ENCODE measurements at places on chromosomes 2 and 18. TPM values are rescaled to one million over a fixed set of nuclear protein-coding genes. Genes with fewer than 3 reads are reported as not detected.

DNA sequence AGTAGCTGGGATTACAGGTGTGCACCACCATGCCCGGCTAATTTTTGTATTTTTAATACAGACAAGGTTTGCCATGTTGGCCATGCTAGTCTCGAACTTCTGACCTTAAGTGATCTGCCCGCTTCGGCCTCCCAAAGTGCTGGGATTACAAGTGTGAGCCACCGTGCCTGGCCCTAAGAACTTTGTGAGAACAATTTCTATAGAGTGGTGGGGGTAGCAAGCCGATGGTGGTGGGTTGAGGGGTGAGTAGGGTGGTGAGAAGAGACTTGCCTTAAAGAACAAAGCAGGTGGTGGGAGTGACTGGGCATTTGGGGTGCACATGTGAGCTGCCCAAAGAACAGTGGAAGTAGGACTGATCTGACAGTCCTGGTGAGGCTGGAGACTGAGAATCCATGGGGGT lies 76.0 kb upstream of the ASB18 start:
- ATAC-seq = no peak

DNA sequence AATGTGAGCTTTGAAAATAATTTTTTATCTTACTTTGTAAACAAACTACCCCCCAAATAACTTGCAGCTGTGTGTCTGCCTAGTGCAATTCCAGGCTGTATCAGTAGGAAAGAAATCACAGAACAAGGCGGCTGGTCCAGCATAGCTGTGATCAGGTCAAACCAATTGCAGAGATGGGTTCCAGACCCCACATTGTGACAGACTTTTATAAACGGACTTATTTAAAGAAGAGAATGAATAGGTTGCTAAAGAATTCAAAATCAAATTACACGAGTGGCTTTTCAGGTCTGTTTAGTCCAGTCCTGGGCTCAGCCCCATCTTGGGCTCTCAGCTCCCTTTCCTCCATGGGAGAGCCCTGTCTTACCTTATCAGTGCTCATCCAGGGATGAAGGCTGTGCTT lies 11.1 kb downstream of the BMP10 start:
- ATAC-seq = no peak

DNA sequence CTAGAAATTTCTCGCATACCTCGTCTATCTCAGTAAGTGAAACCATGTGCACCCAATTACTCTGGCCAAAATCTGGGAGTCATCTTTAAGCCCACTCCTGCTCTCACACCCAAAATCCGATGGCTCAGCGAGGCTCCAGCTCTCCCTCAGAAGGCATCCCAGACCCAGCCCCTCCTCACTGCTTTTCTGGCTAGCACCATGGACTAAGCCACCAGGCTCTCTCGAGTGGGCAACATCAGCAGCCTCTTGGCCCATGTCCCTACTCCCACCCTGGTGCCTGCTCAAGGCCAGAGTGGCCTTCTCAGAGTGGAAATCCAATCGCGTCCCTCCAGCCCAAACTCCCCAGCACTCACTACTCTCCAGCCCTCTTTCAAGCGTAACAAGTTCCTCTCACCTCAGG lies 27.2 kb downstream of the TNS1 start:
- ATAC-seq = no peak

DNA sequence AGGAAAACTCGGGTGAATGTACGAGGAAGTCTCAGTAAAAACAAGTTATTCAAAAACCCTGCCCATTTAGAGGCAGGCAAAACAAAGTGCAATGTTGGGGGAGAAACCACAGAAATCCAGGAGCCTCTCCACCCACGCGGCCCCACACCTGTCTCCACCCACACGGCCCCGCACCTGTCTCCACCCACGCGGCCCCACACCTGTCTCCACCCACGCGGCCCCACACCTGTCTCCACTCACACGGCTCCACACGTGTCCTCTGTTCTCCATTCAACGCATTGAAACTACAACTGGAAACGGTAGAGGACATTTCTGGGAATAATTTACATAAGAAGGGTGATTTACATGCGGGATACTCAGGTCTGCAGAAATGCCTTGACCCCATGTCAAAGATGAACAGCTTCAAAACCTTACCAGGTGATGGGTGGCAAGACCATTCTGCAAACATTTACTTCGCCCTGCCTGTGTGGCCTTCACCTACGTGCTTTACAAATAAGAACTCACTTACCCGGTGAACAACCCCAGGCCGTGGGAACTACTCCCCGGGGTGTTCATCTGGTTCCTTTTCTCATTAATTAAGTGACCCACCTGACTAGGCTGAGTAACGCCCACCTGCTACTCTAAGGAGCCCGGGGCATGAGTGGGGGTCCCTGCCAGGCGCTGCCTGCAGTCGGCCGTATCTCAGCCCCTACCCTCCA lies 100.4 kb downstream of the EIPR1 start:
- peak; percentile 32 for ATAC-seq

DNA sequence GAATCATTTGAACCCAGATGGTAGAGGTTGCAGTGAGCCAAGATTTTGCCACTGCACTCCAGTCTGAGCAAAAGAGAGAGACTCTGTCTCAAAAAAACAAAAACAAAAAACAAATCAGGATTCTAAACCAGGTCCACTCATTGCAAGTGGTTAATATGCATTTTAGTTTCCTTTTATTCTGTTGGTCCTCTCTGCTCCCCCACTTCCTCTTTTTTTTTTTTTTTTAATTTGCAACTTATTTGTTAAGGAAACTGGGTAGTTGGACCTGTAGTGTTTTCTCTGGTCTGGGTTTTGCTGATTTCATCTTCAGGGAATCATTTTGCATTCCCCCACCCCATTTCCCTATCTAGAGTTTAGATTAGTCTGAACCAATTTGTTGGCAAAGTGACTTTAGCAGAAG lies 14.0 kb downstream of the FER1L5 start:
- no peak for ATAC-seq

DNA sequence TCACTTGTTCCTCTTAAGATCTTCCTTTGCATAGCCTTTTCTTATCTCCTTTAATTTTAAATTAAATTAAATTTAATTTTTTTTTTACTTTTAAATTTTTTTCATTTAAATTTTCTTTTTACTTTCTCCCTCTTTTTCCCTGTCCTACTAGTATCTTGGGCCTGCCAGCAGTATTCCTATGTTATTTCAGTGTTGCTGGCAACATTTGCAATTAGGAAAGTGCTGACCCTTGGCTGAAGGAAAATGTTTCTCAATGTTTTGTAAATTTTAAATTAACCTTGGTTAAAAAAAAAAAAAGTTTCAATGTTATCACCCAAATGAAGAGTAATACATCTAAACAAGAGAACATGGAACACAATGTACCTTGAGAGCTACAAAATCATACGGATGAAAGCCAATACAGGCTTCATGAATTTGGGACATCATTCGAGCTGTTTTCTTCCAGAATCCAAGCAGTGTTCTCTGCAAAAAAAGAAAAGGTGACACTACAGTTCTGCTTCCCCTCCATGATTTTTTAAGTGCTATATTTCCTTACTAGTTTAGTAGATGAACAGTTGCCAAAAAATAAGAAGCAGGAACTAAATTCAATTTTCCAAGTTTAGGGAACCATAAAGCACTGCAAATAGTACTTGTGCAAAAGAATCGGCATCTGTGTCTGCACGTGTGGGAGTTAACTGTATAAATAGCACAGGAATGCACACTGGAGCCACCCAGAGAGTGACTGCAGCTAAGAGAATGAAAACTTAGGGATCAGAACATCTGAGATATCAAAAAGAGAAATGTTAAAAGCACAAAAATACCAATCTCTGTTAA lies 55.8 kb downstream of the ICA1L start:
- ATAC-seq = no peak

DNA sequence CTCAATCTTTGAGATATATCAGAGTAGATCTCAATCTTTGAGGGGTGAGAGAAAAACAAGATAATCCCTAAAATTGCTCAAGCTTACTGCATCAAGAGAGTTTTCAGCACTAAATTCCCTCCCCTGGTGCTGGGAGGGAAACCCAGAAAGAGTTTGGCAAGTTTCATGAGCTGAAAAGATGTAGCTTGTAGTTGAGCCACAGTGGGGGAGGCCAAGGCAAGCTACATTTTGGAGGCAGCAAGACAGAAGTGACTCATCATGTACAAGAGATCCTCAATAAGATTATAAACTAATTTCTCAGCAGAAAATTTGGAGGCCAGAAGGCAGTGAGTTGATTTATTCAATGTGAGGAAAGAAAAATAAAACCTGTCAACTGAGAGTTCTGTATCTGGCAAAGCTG lies 308.2 kb downstream of the PIEZO2 start:
- ATAC-seq = no peak

GRCh38 chr2:43174368-43174916 lies 52.0 kb downstream of the ZFP36L2 start:
- no peak for ATAC-seq

DNA sequence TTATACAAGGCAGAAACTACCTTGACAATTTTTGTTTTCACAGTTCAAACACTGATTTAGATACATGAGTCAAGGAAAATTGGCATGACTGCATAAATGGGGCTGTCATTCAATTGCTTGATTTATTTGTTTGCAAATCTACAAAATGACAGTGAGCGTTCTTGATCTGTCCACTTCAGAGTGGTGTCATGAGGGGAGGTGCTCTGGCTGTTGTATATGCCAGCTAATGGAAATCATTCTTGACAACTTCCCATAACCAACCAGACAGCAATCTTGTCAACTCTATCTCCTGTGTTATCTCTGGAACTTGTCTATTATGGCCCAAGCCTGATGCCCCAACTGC lies 120.6 kb upstream of the UGP2 start:
- no peak for ATAC-seq

- no peak for ATAC-seq
Observed at GRCh38 chr2:228629251-228629650, 447.8 kb upstream of the SPHKAP start.

- ATAC-seq = no peak
Observed at GRCh38 chr18:61820882-61821281, 71.9 kb downstream of the RNF152 start.

DNA sequence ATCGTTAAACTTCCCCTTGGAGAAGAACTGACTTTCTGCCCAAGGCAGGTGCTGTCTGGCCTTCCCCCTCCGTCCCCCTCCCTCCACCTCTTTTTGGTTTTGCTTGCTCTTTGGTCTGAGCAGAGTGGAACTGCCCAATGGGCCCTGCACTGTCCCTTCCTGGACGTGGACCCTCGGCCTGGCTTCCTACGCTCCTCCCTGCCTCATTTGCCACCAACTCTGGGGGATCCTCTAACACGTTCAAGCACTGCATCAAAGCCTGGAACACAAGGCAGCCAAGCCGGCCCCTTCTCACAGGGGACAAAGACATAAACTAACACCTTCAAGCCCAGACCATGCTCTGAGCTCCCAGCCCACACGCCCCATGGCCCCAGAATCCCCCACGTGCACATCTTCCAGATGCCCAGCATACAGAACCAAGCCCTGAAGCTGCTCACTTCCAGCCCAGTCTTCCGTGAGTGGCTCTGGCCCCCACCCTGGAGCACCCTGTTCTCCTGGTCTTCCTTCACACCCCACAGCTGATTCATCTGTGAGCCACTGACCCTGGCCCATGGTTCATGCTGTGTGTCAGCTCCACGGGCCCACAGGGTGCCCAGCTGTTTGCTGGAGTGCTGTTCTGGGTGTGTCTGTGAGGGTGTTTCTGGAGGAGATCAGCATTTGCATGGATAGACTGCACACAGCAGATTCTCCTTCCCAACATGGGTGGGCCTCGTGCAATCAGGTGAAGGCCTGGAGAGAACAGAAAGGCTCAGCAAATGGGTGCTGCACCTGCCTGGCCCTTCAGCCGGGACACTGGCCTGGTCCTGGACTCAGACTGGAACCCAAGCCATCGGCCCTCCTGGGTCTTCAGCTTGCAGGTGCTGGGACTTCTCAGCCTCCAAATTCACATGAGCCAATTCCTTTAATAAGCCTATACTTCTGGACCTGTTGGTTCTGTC lies 247.1 kb upstream of the SALL3 start:
- ATAC-seq = no peak

DNA sequence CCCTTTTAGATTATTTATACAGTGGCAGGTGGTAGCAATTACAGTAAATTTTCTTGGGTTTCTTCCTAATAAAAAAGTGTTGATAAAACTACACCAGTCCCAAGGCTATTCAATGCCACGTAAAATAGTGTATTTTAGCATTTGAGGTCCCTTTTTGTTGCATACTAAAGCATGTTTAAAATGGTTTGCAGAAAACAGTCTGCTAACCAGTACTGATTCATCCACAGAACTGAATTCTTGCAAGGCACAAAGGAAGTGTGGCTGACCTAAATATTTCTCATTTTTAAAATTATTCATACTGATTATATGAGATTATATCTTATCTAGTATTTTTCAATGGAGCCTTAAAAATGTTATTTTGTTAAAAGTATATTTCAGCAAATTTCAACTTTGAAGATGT lies 98.1 kb downstream of the SMAD2 start:
- no peak for ATAC-seq

DNA sequence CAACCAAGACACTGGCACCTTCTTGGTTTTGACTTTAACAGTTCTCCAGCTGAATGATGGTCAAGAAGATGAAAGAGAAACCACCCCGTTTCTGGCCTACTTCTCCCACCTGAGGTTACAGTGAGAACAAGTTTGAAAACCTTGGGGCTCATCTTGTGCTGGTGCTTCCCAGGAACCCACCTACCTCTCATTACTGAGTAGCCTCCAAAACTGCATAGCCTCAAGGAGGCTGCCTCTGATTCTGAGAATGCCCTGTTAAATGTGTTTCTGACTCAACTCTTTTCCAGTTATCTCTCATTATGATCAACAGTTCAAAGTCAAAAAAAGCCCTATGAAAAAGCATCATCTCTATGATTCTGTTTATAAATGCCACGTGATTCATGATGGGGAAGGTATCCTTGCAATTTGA lies 121.9 kb downstream of the CACNB4 start:
- no peak for ATAC-seq

DNA sequence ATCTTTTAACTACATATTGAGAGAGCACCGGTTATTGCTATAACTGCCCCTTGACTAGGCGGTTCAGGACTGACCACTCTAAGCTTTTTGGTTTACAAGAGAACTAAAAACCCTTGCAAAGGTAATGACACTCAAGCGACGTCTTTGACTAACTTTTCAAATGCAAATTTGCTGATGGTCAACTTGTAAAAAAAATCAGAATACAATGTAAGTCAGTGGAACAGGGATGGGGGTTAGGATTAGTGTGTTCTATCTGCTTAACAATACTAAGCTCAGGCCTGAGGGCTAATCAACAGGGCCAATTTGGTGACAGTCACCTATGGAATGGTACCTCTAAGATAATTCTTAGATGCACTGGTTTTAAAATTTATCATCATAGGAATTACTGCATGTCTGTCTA lies 57.1 kb downstream of the ZAP70 start:
- ATAC-seq = no peak

- no peak for ATAC-seq
Observed at GRCh38 chr2:11096591-11096990, 58.7 kb upstream of the SLC66A3 start.

- ATAC-seq = peak; percentile 67
Observed at GRCh38 chr2:237540823-237541222, 25.6 kb upstream of the PRLH start.

GRCh38 chr2:80073134-80073561 lies 231.4 kb downstream of the LRRTM1 start:
- peak; percentile 39 for ATAC-seq

DNA sequence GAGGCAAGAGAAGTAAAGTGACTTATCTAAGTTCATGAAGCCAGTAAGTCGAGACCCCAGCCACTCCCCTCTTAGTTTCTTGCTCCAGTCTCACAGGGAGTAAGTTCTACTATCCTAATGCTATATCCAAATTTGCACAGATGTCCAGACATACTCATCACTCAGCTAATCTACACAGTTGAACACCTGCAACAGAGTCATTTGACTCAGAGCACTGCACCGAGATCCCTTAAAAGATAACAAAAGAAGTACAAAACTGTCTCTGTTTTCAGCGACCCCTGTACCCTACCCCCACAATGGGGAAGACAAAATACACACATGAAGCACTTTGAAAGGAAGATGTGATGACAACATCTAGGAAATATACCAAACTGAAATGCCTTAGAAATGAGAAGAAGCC lies 22.6 kb upstream of the CCDC141 start:
- ATAC-seq = no peak

Gene CD207
- total RNA-seq = not detected

Gene ACKR3
- 6.3 TPM for total RNA-seq

Gene SRD5A2
- not detected for total RNA-seq

Data from esophagus mucosa (tissue), 1 donor.